Kidney (tissue), 22 donors: ENCODE measurements at places on chromosomes 5 and 9. TPM values are rescaled to one million over a fixed set of nuclear protein-coding genes. Genes with fewer than 3 reads are reported as not detected.

LTC4S gene
- 30.6 TPM for total RNA-seq

MSX2 gene
- 0.79 TPM for total RNA-seq

PCDHB6 gene
- 2.0 TPM for total RNA-seq

CNTNAP3B gene
- 26.3 TPM for total RNA-seq

LHX2 gene
- total RNA-seq, result not detected

CSNK1G3 gene
- total RNA-seq, result 39.1 TPM

- H3K4me1 ChIP-seq, result no peaks in the 10 kb centered on the region
- no peak overlapping the region for H3K4me3 ChIP-seq
- no peak for DNase-seq
- no peak overlapping the region for H3K27ac ChIP-seq
- no peaks in the 10 kb centered on the region for H3K36me3 ChIP-seq
These were observed 2128.3 kb upstream of the C9orf72 start for GRCh38 chr9:29701559-29701958.

- no peaks in the 10 kb centered on the region for H3K36me3 ChIP-seq
- peak overlapping the region; percentile 80 for H3K4me3 ChIP-seq
- peak overlapping the region; percentile 93 for H3K27ac ChIP-seq
These were observed 670 bp upstream of the PURA start for GRCh38 chr5:140113180-140113698.

DNA sequence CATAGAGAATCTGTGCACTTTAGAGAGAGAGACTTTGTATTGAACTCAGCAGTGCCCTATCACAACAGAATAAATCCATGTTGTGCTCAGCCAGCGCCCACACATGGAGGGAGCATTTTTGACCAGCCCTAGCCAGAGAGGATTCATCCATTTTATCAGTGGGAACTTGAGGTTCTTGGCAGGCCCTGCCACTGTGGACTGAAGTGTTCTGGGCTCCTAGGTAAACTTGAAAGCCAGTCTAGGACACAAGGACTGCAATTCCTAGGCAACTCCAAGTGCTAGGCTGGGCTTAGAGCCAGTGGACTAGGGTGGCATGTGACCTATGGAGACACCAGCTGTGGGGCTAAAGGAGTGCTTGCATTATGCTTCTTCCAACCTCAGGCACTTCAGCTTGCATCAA is 523.5 kb downstream of the CDH12 start:
- H3K36me3 ChIP-seq, result no peaks in the 10 kb centered on the region
- H3K27ac ChIP-seq, result no peak overlapping the region
- no peak for DNase-seq
- no peaks in the 10 kb centered on the region for H3K27me3 ChIP-seq
- no peak overlapping the region for H3K4me3 ChIP-seq

DNA sequence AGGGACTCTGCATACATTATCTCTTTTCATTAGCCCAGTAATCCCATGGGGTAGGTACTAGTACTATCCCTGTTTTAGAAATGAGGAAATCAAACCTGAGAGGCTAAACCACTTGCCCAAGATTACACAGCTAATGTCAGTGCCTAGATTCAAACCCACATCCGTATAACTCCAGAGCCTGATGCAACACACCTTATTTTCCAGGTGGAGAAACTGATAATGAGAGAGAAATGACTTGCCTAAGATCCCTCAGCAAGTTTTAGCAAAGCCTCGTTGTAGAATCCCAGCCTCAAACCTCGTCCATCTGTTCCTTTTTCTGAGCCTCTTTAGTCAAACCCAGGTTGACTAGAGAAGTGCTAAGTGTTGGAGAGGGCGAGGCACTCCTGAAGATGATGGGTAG is 1.1 kb upstream of the ADAM19 start:
- H3K27ac ChIP-seq, result no peak overlapping the region
- DNase-seq, result no peak
- H3K4me3 ChIP-seq, result no peak overlapping the region
- H3K36me3 ChIP-seq, result no peaks in the 10 kb centered on the region
- H3K27me3 ChIP-seq, result no peaks in the 10 kb centered on the region
- no peaks in the 10 kb centered on the region for H3K4me1 ChIP-seq

DNA sequence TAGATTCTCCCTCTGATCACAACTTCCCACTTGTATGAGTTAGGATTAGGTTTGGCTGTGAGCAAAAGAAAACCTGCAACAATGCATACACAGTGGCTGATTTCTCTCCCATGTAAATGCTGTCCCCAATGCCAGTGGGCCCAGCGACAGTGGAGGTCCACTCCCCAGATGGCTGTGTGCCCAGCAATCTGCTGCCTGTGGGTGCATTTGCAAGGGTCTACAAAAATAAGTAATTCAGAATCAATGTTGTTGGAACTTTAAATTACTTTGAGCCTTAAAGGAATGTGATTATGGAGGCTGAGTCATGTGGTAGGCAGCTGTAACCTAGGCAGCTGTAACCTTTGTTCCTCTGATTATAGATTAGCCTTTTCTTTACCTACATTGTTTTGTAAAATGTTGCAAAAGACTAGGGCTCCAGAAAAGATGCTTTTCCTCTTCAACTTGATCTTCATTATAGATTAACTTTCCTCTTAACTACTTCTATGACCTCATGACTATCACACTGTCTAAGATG is 14.2 kb upstream of the MXD3 start:
- H3K4me3 ChIP-seq, result no peak overlapping the region
- H3K4me1 ChIP-seq, result peaks cover 5% of the 10 kb centered on the region
- no peaks in the 10 kb centered on the region for H3K27me3 ChIP-seq
- H3K27ac ChIP-seq, result peak overlapping the region; percentile 8

- H3K4me1 ChIP-seq, result no peaks in the 10 kb centered on the region
- H3K36me3 ChIP-seq, result no peaks in the 10 kb centered on the region
- H3K27me3 ChIP-seq, result no peaks in the 10 kb centered on the region
- no peak overlapping the region for H3K27ac ChIP-seq
- peak; percentile 87 for DNase-seq
These were observed 33.3 kb downstream of the KCTD16 start for GRCh38 chr5:144203750-144204596.

- H3K4me3 ChIP-seq, result no peak overlapping the region
- no peaks in the 10 kb centered on the region for H3K36me3 ChIP-seq
- no peak overlapping the region for H3K27ac ChIP-seq
- DNase-seq, result no peak
These were observed 26.8 kb upstream of the NAA35 start for GRCh38 chr9:85914108-85914507.

DNA sequence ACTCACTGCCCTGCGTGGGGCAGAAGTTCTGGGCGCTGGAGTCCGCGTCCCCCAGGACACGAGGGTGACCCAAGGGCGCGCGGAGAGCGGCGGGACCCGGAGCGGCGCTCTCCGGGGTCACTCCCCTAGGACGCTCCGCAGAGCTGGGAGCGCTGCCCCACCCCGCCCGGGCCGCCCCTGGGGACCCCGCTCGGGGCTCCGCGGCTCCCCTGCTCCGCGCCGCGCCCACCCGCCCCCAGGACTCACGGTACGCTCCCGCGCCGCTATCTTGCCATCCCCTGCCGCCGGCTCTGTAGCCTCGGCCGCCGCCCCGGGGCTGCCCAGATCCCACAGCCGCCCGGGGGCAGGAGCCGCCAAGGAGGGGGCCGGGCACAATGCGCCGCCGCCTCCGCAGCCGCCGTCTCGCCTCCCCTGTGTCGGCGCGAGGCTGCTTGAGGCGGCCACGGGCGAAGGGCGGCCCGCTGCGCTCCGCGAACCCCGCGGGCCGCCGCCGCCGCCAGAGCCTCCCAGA is 303 bp downstream of the LIFR start:
- H3K27ac ChIP-seq, result peak overlapping the region; percentile 87
- H3K4me3 ChIP-seq, result peak overlapping the region; percentile 77

DNA sequence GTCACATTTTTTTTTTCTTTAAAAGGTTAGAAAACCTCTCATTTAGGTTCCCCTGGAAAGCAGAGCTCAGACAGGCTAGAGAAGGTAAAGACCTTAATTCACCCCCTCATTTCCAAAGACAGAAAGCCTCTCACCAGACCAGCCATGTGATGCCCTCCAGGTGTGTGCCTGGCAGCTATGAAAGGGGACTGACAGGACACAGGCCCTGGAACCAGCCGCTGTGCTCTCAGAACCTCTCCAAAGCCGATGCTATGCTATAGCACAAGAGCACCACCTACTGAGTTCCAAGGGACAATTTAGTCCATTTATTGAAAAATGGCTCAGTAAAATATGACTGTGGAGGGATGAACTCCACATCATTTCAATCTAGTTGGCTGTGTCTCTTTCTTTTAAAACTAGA is 48.8 kb downstream of the FANCC start:
- no peaks in the 10 kb centered on the region for H3K27me3 ChIP-seq
- H3K27ac ChIP-seq, result no peak overlapping the region
- H3K4me1 ChIP-seq, result peaks cover 2% of the 10 kb centered on the region
- peak; percentile 48 for DNase-seq

DNA sequence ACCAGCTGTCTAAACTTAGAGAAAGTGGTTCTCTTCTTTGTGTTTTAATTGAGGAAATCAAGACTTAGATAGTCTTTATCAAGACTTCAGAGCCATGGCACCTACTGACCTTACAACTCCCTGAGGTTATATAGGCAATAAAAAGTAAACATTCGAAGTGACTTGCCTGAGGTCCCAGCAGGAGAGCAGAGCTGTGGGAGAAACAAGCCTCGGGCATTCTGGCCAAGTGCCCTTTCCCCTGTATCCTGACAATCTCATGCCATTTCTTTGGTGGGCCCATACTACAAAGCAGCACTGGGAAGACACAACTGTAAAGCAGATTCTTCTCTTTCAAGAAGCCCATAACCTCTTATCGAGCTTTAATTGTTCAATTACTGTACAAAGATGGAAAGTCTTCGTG is 23.1 kb downstream of the FREM1 start:
- no peaks in the 10 kb centered on the region for H3K36me3 ChIP-seq
- DNase-seq, result no peak
- no peaks in the 10 kb centered on the region for H3K27me3 ChIP-seq
- no peaks in the 10 kb centered on the region for H3K4me1 ChIP-seq
- no peak overlapping the region for H3K27ac ChIP-seq

DNA sequence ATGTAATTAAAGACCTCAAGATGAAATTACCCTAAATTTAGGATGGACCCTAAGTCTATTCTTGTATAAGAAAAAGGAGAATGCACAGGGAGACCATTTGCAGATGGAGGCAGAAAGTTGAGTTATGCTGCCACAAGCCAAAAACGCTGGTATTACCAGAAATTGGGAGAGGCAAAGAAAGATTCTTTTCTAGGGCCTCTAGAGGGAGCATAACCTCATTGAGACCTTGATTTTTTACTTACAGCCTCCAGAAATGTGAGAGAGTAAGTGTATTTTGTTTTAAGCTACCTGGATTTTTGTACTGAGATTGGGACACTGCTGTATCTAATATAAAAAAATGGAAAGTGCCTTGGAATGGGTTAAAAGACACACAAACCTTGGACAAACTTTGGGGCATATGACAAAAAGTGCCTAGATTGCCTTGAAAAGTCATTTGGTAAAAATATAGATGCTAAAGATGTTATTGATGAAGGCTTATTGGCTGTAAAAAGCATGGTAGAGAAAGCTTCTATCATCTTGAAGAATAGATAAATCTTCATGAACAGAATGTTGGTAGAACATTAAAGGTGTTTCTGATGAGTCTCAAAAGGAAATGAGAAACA is 174.7 kb upstream of the PRDM9 start:
- H3K27me3 ChIP-seq, result no peaks in the 10 kb centered on the region
- no peak overlapping the region for H3K4me3 ChIP-seq
- no peak overlapping the region for H3K27ac ChIP-seq
- no peaks in the 10 kb centered on the region for H3K4me1 ChIP-seq
- peak; percentile 19 for DNase-seq

DNA sequence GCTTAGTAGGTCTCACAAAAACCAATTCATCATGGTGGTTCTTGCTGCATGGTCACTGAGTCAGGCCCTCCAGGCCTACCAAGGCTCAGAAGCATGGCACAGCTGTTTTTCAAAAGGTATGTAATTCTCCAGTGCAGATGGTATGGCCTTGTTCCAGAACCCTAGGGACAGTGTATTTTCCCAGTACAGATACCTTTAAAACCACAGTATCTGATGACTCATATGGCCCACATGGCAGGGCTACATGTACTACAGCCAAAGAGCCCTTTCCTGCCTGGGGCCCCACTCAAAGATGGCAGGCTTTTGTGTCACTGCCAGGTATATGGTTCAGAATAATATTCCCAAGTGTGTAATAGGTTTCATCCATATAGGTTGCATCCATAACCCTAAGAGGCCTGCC is 16.5 kb downstream of the CSF2 start:
- DNase-seq, result no peak
- no peaks in the 10 kb centered on the region for H3K36me3 ChIP-seq
- H3K27me3 ChIP-seq, result no peaks in the 10 kb centered on the region
- H3K4me1 ChIP-seq, result no peaks in the 10 kb centered on the region

GRCh38 chr9:503881-504852 is 289.5 kb downstream of the DOCK8 start:
- H3K4me1 ChIP-seq, result no peaks in the 10 kb centered on the region
- no peaks in the 10 kb centered on the region for H3K36me3 ChIP-seq

GRCh38 chr9:126226991-126227936 is 99.4 kb upstream of the MVB12B start:
- no peaks in the 10 kb centered on the region for H3K4me1 ChIP-seq
- H3K36me3 ChIP-seq, result no peaks in the 10 kb centered on the region
- no peak overlapping the region for H3K4me3 ChIP-seq
- DNase-seq, result no peak
- H3K27me3 ChIP-seq, result peaks cover under 1% of the 10 kb centered on the region

DNA sequence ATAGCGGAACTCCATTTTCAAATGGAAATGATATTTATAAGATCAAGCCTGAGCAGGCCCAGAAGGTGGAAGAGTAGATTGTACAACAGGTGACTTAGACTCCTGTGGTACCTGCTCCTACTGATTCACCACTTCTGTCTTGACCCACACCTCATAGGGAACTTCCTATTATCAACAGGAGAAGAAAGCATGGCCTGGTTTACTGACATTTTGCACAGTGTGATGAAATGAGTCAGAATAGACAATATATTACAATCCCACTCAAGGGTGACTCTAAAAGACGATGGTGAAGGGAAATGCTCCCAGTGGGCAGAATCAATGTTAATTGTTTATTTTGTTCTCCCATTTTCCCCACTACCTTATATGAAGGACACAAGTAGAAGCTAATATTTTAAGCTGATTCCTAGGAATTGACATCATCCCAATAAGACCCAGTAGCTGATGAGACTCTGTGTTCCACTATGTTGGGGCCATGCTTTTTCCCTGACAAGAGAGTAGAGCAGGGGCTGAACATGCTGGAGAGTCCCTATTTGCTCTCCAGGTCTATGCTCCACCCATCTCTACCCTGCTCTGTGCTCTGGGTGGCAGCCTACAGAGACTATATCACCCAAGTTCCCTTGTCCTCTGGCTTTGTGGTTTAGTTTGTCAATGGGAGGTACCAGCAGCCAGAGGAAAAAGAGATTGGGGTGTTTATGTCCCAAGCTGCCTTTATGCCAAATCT is 163.4 kb upstream of the FSTL4 start:
- H3K27ac ChIP-seq, result no peak overlapping the region
- no peaks in the 10 kb centered on the region for H3K27me3 ChIP-seq
- no peaks in the 10 kb centered on the region for H3K4me1 ChIP-seq
- H3K36me3 ChIP-seq, result no peaks in the 10 kb centered on the region
- no peak for DNase-seq
- H3K4me3 ChIP-seq, result no peak overlapping the region

GRCh38 chr9:89759572-89759971 is 154.8 kb downstream of the GADD45G start:
- no peak for DNase-seq
- no peaks in the 10 kb centered on the region for H3K27me3 ChIP-seq
- no peak overlapping the region for H3K27ac ChIP-seq
- H3K4me3 ChIP-seq, result no peak overlapping the region

GRCh38 chr9:138122201-138122600 is 244.6 kb downstream of the CACNA1B start:
- no peaks in the 10 kb centered on the region for H3K4me1 ChIP-seq
- DNase-seq, result no peak
- no peaks in the 10 kb centered on the region for H3K36me3 ChIP-seq
- no peaks in the 10 kb centered on the region for H3K27me3 ChIP-seq
- H3K4me3 ChIP-seq, result no peak overlapping the region

GRCh38 chr5:143218517-143219170 is 184.8 kb downstream of the NR3C1 start:
- DNase-seq, result no peak
- no peaks in the 10 kb centered on the region for H3K36me3 ChIP-seq
- no peak overlapping the region for H3K27ac ChIP-seq
- no peaks in the 10 kb centered on the region for H3K27me3 ChIP-seq
- H3K4me1 ChIP-seq, result no peaks in the 10 kb centered on the region
